ENCODE measurements at places on chromosomes 12 and 14. TPM values are rescaled to one million over a fixed set of nuclear protein-coding genes. Genes with fewer than 3 reads are reported as not detected.

GRCh38 chr14:90575336-90575735 lies 178.5 kb downstream of the CALM1 start:
- H3K4me3 ChIP-seq: no peak overlapping the region
- no peak overlapping the region for H3K27ac ChIP-seq
- peaks cover 14% of the 10 kb centered on the region for H3K36me3 ChIP-seq
- H3K27me3 ChIP-seq: no peaks in the 10 kb centered on the region

TTC9 gene
- total RNA-seq: 7.5 TPM

AQP2 gene
- total RNA-seq: not detected

GRCh38 chr12:40012711-40013110 lies 93.2 kb downstream of the SLC2A13 start:
- DNase-seq: peak; percentile 38
- H3K36me3 ChIP-seq: no peaks in the 10 kb centered on the region
- H3K4me3 ChIP-seq: no peak overlapping the region
- peaks cover 17% of the 10 kb centered on the region for H3K4me1 ChIP-seq
- no peaks in the 10 kb centered on the region for H3K27me3 ChIP-seq
- H3K27ac ChIP-seq: no peak overlapping the region

- H3K27ac ChIP-seq: no peak overlapping the region
- H3K4me3 ChIP-seq: no peak overlapping the region
- H3K27me3 ChIP-seq: no peaks in the 10 kb centered on the region
- no peak for DNase-seq
- H3K36me3 ChIP-seq: no peaks in the 10 kb centered on the region
These were observed 80.2 kb upstream of the FUT8 start for GRCh38 chr14:65332141-65332871.

DNA sequence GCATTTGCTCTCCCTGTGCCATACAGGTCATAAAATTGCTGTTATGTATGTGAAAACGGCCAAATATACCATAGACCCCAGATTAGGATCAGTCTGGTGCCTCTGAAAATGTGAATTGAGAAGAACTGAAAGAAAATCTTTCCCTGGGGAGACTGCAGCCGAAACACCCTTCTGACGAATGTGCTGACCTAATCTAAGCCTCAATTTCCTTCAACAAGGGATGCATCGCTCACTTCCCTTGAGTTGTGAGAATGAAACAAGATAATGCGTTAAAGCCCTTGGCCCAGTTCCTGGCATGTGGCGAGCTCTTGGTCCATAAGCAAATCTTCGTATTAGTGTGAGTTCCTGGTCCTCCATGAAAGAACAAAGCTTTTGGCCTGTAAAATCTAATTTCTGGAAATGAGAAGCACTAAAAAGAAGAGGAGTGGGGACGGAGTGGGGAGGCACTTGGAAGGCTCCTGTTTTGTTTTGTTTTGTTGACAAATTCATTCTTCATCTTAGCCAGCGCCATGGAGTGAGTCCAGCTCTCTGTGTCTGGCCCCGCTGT lies 49.5 kb upstream of the RTRAF start:
- DNase-seq: peak; percentile 75
- peaks cover 16% of the 10 kb centered on the region for H3K4me1 ChIP-seq
- H3K27ac ChIP-seq: no peak overlapping the region

- DNase-seq: no peak
- H3K4me3 ChIP-seq: no peak overlapping the region
- H3K27me3 ChIP-seq: no peaks in the 10 kb centered on the region
These were observed 5.8 kb upstream of the PUS1 start for GRCh38 chr12:131923260-131923659.

NFYB gene
- total RNA-seq: 25.0 TPM
